CD4-positive, alpha-beta memory T cell (primary cell): ENCODE measurements at places on chromosomes 2 and 18. TPM values are rescaled to one million over a fixed set of nuclear protein-coding genes. Genes with fewer than 3 reads are reported as not detected.

MATN3 gene
- not detected for polyA plus RNA-seq

- no peaks in the 10 kb centered on the region for H3K36me3 ChIP-seq
- no peaks in the 10 kb centered on the region for H3K27me3 ChIP-seq
- no peak overlapping the region for H3K27ac ChIP-seq
- H3K4me3 ChIP-seq, result no peak overlapping the region
- no peaks in the 10 kb centered on the region for H3K4me1 ChIP-seq
Measured at GRCh38 chr18:45702708-45703265, 21.2 kb upstream of the SLC14A1 start.

- no peaks in the 10 kb centered on the region for H3K4me1 ChIP-seq
- no peaks in the 10 kb centered on the region for H3K36me3 ChIP-seq
- DNase-seq, result no peak
- H3K27ac ChIP-seq, result no peak overlapping the region
- no peak overlapping the region for H3K4me3 ChIP-seq
- no peaks in the 10 kb centered on the region for H3K27me3 ChIP-seq
Measured at GRCh38 chr2:2708575-2709430, 377.7 kb upstream of the MYT1L start.

DNA sequence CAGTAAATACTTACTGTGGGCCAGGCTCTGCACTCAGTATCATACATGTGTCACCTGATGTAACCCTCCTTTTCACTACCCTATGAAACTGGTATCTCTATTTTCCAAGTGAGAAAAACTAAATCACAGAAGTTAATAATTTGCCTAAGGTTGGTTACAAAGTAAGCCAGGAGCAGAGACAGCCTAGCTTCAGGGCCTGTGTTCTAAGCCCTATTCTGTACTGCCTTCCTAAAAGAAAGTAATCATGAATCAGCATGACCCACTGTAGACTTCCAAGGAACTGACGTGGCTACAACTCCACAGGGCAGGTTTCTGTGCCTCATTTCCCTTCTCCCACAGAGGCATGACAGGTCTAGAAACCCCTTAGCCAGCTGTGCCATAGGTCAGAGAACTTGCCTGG lies 14.3 kb downstream of the ZNF142 start:
- peaks cover 81% of the 10 kb centered on the region for H3K36me3 ChIP-seq
- no peak overlapping the region for H3K27ac ChIP-seq
- H3K4me3 ChIP-seq, result no peak overlapping the region
- no peak for DNase-seq
- H3K27me3 ChIP-seq, result no peaks in the 10 kb centered on the region

DNA sequence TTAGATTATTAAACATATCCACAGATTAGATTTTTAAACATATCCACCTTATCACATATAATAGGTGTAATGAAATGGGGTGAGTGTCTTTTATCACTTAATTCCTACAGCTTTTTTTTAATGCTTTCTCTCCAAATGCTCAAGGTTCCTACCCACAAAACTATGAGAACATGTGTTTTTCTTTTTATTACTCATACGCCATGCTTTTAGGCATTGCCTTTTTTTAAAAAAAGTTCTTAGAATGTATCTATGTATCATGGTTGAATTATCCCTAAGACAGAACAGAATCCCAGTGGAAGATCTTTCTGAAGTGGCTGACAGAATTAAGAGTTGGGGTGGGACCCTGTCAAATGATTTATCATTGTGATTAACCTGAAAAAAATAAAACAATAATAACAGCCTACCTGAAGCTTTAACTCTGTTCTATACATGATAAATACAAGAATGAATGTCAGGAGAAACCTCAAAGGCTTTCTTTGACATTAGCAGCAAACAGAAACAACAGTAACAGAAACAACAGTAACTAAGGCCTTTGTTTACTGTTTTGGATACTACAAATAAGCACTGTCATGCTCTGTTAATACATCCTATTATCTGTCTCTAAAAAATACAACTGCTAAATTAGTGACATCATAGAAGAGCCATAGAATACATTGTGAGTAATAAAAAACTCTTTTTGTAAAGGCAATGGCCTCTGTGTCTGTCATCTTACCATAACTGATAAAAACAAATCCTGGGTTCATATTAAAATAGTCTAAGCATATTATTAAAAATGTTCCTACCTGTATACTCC lies 4.1 kb upstream of the ZNF397 start:
- DNase-seq, result no peak
- H3K4me1 ChIP-seq, result peaks cover 7% of the 10 kb centered on the region
- no peaks in the 10 kb centered on the region for H3K36me3 ChIP-seq
- no peaks in the 10 kb centered on the region for H3K27me3 ChIP-seq
- no peak overlapping the region for H3K27ac ChIP-seq

- H3K36me3 ChIP-seq, result no peaks in the 10 kb centered on the region
- DNase-seq, result no peak
- H3K27me3 ChIP-seq, result no peaks in the 10 kb centered on the region
- H3K27ac ChIP-seq, result no peak overlapping the region
Measured at GRCh38 chr18:56804395-56804794, 153.2 kb downstream of the WDR7 start.
